LHCN-M2 (cell line): ENCODE measurements at places on chromosomes 13 and 19. TPM values are rescaled to one million over a fixed set of nuclear protein-coding genes. Genes with fewer than 3 reads are reported as not detected.

The CEACAM8 gene
- not detected in 2 replicates for total RNA-seq

The NTN5 gene
- total RNA-seq: not detected in 2 replicates

The ANGPTL4 gene
- 48.7 and 82.3 TPM in 2 replicates for total RNA-seq

The CEACAM16 gene
- not detected in 2 replicates for total RNA-seq

The PCSK4 gene
- 3.3 and 5.4 TPM in 2 replicates for total RNA-seq

The RPS16 gene
- total RNA-seq: 159 and 209 TPM in 2 replicates

The FFAR1 gene
- total RNA-seq: not detected in 2 replicates

The PPM1N gene
- 1.7 and 2.4 TPM in 2 replicates for total RNA-seq

The KLK4 gene
- total RNA-seq: not detected in 2 replicates

The FBXW9 gene
- 8.1 and 8.7 TPM in 2 replicates for total RNA-seq

The ABHD13 gene
- total RNA-seq: 5.8 and 6.9 TPM in 2 replicates

The ZNF850 gene
- total RNA-seq: 6.9 and 10.3 TPM in 2 replicates

The GGN gene
- total RNA-seq: 1.3 and 2.6 TPM in 2 replicates

The UPK1A gene
- total RNA-seq: 0.17 TPM in 1 of 2 replicates, not detected in the other

The ZNF132 gene
- 5.3 and 5.7 TPM in 2 replicates for total RNA-seq

The CAB39L gene
- total RNA-seq: 8.2 and 8.4 TPM in 2 replicates

The SHISA7 gene
- total RNA-seq: 0.06 TPM in 1 of 2 replicates, not detected in the other

The DIRAS1 gene
- 2.5 and 3.1 TPM in 2 replicates for total RNA-seq
